NCI-H1436 treated with DMSO at 0.1 percent for 48 hours (cell line): ENCODE measurements at places on chromosomes 1 and 21.

DNA sequence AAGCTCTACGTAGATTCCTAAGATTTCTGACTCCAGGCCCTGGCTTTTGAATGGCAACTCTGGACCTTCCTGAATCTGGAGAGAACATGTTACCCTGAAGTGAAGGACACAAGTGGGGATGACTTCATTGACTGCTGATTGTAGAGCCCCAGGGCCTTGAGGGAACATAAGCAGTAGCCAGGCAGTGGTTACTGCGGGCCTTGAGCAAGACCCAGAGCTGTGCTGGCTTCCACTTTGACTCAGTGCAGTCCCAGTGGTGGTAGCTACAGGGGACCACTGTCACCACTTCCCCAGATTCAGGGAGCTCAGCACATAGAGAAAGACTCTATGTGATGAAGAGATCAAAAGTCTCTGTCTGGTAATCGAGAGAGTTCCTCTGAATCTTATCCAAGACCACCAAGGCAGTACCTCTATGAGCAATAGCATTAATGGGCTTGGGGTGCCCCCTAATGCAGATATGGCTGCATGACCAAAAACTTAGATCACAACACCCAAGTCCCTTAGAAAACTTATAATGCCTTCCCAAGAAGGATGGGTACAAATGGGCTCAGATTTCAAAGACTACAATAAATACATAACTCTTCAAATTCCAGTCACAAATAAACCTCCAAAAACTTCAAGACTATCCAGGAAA lies 1278.3 kb downstream of the AMY1C start:
- no peak for DNase-seq

DNA sequence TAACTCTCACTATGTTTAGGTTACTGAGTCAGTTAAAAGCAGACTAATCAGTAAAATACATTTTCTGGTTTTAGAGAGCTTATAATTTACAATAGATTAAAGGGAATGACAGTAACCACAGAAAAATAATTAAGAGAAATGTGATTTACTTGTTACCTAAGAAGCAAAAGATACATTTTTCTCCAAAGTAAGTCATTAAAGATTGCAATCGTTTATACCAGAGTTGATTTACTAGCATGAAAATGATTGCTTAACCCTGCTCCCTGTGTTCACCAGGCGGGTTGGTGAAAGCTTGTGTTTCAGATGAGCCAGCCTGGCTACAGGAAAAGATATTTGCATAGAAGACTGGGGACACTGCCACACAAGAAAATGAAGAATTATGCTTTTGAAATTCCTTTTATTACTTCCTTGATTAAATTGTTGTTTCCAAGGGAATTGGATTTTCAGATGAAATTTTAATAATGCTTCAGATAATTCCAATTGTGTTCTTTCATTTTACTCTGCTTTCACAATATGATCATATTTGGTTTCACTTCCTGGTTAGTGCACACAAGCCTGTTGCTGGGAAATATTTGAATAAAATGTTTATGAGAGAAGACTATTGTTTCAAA lies 27.9 kb downstream of the LRRC8B start:
- peak; percentile 48 for DNase-seq

DNA sequence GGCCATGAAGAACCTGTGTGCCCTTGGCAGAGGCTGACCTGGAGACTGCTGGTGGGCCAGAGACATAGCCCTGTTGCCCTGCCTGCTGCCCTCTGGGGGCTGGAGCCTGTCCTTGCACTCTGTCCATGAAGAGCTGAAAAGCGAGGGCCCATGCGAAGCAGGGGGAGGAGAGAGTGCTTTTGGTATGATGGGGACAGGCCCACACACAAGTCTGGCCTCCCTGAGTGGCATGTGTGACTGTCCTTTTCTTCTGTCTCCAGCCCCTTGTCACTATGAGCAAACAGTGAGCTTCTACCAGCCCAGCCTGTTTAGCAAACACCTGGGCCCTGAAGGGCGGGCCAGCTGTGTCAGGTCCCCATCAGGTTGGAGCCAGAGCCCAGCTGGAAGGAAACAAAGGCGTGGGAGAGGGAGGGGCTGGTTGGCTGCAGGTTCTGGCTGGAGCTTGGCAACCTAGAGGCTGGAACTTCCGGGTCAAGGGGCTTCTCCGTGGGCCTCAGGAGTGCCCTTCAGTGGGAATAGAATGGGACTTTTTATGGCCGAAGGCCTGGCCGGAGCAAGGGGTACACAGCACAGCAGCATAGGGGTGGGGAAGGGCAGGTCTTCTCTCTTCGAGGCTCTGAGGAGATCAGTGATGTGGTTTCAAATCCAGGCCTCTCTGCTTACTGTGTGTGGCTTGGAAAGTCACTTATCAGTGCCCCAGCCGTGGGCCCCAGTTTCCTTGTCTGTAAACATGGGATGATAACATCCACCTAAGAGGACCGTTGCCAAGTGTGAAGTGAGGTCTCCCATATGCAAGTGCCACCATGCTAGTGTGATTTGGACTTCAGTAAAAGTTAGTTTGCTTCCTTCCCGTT lies 14.3 kb downstream of the QSOX1 start:
- DNase-seq: no peak

- no peak for DNase-seq
These were observed 48.7 kb downstream of the TESK2 start for GRCh38 chr1:45442272-45442671.

DNA sequence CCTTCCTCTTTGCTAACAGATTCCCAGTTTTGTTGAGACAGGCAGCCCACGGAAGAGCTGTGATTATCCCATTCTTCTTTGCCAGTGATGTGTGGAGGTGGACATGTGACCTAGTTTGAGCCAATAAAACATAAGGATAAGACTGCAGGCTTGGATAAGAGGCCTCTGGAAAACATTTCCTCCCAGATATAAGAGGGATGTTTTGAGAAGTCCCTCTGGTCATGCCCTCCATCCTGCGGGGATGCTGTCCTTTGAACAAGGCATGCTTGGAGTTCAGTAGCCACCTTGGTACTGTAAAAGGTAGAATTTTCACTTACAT lies 155.7 kb downstream of the TM2D1 start:
- DNase-seq: no peak

DNA sequence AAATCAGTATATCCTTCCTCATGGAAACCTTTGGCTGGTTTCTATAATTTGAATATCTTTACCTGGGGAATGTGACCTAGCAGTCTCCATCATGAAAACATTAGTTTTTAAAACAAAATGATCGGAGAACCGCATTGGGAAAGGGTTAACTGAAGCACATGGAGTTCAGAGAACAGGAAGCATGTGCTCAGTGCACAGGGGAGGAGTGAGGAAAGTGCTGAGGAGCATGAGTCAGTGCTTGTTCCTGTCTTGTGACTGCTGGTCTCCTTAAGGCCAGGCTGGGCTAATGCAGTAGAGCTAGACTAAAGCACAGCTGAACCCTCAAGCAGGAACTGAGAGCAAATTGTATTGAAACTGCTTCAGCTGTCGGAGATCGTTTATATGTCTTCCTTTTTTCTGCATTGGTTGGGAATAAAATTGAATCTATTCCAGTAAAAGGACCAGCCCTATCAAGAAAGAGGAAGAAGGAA lies 5.8 kb downstream of the IFI16 start:
- DNase-seq: no peak

DNA sequence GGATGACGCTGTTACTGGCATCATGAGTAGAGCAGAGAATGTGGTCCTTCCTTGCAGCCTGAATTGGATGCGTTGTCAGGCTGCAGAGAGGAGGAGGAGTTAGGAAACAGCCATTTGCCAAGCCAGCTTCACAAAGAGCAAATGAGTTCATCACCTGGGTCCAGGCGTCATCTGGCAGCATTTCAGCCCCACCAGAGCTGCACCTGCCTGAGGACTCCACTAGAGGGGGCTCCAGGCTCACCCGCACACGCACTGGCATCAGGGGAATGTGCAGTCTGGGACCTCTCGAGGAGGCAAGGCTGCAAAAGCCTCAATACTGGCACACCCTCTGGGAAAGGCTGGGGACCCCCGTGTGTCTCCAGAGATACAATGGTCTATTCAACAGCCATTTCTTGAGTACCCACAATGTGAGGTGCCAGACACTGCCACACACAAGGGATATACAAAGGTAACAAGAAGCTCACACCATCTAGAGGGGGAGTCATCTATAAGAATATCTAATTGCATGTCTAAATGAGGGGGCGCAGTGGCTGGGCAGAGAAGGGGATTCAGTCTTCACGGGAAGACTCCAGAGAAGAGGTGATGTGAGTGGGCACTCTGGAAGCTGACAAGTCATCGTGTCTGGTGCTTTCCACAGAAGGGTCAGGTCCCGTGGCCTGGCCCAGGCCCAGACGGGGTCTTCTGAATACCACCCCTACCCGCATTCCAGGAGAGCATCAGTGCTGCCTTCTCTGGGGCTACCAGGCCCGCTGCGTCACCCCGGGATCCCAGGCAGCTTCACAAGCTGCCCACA lies 53.5 kb upstream of the CNTN2 start:
- DNase-seq: peak; percentile 38

GRCh38 chr21:44424608-44425306 lies 30.6 kb upstream of the LRRC3 start:
- DNase-seq: no peak
